ENCODE measurements at places on chromosomes 2 and 18.

- no peak for DNase-seq
Measured at GRCh38 chr18:55838319-55838718, 250.3 kb upstream of the TCF4 start.

DNA sequence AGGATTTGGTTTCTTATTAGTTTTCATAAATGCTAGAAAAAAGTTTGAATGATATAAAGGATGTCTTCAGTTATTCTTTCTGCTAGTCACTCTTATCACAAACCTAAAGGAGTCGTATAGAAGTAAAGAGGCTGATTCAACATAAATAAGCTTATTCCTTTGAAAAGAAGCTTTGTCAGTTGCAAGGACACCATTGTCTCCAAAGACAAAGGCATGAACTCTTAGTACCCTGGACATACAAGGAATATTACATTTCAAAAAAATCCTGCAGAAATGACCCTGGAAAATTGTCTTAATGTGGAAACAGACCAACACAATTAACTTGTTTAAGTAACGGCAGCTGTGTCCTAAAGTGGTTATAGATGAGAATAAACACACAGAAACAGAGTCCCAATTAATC lies 528.0 kb downstream of the CPS1 start:
- no peak for DNase-seq

GRCh38 chr18:29041976-29042375 lies 865.0 kb upstream of the CDH2 start:
- no peak for DNase-seq

GRCh38 chr2:164792316-164793170 lies 49.1 kb downstream of the COBLL1 start:
- DNase-seq = peak; percentile 10

DNA sequence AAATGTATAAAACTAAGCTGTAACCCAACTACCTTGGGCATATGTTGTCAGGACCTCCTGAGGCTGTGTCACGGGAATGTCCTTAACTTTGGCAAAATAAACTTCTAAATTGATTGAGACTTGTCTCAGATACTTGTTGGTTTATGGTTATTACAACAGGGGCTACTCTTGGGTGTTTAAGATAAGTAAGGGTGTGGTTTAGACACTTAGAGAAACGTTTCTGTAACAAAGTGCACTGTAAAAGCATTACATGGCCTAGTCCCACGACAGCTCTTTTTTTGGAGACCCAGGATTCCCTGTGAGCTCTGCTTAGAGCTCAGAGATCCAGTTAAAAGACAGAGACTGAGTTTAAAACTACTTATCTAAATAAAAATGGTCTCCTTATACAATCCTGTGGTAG lies 32.3 kb upstream of the LIPG start:
- no peak for DNase-seq

DNA sequence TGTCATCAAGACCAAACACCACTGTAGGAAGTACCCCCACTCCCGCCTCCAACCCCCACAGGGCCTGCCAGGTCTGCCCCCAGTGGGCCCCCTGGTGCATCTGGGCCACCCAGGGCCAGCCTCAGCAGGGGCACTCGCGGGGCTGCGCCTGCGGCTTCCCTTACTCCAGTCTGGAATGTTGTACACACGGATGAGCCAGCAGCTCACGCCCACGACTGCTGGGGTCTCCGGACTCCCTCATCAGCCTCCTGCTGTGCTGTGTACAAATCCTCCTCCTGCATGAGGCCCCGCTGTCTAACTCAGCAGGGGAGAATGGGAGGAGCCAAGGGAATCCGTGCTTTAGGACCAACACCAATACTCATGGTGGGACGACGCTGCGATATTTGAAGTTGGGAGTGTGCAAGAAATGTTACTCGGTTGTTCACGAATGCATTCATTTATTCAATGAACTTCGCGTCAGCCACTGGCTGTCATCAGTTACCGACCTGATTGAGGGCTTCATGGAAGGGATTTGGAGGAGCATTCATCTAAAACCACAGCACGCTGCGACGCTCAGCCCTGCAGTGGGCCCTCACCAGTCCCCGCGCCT lies 654 bp upstream of the ASB1 start:
- peak; percentile 83 for DNase-seq

DNA sequence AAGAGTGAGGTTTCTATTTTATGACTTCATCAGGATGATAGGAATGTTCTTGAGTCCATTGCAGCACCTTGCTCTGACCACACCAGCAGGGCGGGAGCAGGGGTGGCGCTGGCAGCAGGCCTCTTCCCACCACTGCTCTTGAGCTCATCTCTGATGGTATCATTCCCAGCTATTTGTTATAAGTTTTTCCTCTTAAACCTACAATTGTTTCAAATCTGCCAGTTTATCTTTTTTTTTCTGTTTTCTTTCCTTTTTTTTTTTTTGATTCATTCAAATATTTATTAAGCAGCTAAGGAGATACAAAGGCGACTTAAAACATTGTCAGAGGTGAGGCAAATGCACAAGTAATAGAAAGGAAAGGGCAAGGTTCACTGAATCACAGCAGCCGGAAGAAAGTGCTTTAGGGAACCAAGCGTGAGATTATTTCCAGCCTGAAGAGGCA lies 28.7 kb downstream of the NIFK start:
- DNase-seq = no peak

- no peak for DNase-seq
Measured at GRCh38 chr2:116094196-116094595, 1651.8 kb downstream of the DPP10 start.

DNA sequence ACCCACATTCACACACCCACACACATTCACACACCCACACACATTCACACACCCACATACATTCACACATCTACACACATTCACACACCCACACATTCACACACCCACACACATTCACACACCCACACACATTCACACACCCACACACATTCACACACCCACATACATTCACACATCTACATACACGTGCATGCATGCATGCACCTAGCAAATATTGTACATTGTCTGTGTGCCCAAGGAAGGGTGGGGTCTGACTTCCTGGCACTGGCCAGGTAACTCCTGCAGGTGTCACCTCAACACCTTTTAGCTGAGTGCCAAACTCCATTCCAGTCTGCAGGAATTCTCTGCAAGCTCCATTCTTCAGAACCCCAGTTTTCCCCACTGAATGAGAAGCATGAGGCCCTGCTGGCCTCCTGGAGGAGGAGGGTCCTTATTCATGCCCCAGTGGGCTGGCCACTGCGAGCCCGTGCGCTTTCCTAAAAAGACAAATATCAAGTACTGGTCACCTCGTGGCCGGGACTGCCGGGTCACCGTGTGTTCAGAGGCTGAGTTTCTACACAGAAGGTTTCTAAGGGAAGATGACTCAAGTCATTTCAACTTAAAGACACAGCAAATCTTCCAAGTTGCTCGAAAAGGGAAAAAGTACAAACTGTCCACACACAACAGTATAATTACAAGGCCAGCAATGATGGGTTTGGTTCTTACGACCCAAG lies 131.5 kb downstream of the HDAC4 start:
- no peak for DNase-seq

DNA sequence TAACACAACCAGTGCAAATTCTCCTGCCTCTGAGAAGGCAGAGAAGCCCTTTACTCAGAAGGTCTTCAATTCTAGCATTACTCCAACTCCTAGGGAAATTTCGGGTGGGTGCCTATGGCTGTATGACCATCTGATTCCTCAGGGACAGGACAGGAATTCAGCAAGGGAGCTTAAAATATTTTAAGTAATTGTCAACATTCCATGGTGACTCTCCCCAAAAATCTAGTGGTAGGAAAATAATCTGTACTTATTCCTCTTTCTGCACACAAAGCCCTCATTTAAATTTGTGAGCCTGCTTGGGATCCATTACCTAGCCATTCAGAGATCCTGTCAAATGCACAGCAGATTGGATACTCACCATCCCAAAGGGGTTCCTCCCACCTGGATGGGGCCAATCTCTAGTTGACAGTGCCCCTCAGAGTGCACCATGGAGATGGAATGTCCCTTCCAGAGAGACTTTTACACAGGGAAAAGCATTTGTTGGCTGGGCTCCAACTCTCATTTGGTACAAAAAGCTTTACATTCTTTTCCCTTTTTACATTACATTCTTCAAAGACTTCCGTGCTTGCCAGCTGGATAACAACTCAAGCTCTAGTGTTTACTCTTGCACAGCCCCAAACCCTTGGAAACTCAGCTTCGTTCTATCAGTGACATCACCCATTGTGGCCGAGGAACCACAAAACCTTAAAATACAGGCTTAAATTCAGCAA lies 3.1 kb upstream of the TMEM150A start:
- DNase-seq = peak; percentile 96

DNA sequence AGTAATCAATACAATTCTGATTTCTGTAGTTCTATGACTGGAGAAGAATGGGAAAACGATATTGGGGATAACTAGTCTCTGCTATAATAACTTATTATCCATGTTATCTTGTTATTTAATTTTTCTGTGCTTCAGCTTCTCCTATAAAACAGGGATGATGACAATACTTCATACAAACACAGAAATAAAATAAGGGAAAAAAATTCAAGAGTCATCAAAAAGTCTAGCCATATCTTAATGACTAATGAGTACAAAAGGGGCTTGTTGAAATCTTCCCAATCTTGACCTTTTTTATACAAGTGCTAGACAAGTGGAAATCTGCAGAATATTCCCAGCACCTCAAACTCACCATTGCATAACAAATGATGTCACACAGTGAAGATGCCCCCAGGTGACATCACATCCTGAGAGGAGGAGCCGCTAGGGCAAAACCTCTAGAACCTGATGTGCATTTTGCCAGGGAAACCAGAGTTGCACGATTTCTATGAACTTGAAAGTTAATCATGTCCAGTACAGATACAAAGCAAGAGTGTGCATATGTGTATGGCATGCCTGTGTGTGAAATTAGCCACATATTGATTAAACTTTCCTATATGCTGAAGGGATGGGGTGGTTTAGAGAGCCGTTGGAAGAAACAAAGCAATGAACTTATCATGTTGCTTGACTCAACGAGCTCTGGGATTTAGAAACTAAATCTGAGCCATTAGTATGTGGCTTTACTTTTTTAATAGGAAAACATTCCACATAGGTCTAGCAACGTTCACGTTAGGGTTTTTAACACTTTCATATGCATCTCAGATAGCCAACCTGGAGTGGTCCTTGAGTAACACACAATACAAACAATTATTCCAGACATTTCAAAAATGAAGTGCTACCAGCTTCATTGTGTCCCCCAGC lies 278.9 kb downstream of the SLC4A3 start:
- DNase-seq = no peak

DNA sequence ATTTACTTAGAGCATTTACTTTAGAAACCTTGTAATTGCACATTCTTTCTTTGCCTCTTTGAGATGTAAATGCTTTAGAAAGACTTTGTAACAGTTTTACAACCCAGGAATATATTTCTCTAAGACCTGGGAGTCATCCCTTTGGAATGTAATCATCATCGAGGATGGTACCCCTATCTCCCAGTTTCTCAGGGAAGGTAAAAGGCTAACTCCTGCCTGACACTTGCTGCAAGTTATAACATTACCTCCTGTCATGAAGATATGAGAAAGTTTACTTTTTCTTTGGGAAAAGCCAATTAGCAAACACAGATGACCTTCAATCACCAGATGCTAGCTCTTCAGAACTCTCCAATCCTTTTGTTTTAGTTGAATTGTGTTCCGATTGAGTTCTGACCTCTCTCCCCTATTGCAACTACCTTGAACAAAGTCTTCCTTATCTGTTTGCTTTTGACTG lies 420.3 kb upstream of the FSIP2 start:
- DNase-seq = no peak

- peak; percentile 62 for DNase-seq
Measured at GRCh38 chr18:35389095-35389618, 12.0 kb upstream of the ZNF396 start.

DNA sequence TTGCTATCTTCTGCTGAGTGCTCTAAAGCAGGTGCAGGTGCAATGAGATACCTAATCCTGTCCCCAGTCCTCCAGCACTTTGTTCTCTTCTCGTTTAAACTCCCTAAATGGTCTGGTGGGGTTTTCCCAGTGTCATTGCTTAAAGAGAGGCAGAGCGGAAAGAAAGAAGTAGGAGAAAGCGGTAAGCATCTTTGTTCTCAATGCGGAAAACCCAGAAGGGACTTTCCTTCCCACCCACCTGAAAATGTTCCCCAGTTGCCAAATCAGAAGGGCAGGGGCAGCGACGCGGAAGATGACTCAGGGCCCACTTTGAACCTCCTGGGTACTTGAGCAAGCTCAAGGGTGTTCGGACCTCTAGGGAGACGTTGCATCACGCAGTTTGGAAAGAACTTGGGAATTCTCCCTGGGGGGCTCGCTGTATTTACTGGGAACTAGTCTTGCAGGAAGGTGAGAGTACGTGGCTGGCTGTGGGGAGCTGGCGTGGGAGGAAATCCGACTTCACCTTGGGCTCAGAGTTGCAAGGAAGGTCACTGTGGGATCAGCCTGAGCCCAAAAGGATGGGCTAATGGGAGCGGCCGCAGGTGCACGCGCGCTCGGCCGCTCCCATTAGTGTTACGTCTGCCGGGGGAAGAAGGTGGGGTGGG lies 589 bp upstream of the SGPP2 start:
- no peak for DNase-seq

Measured in iris pigment epithelial cell (primary cell).